ENCODE measurements at places on chromosomes 12 and 14.

- DNase-seq: no peak
Observed at GRCh38 chr14:50040401-50040775, 76.0 kb downstream of the VCPKMT start.

DNA sequence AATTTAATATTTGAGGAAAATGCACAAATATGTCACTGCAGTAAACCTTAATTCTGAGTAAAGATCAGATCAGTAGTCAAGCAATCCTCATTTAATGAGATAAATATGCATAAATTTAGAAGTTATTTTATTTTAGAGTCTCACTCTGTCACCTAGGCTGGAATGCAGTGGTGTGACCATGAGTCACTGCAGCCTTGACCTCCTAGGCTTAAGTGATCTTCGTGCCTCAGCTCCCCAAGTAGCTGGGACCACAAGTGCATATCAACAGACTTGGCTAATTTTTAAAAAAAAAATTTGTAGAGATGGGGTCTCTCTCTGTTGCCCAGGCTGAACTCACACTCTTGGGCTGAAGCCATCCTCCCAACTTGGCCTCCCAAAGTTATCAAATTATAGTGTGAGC lies 41.3 kb downstream of the LMO3 start:
- no peak for DNase-seq

DNA sequence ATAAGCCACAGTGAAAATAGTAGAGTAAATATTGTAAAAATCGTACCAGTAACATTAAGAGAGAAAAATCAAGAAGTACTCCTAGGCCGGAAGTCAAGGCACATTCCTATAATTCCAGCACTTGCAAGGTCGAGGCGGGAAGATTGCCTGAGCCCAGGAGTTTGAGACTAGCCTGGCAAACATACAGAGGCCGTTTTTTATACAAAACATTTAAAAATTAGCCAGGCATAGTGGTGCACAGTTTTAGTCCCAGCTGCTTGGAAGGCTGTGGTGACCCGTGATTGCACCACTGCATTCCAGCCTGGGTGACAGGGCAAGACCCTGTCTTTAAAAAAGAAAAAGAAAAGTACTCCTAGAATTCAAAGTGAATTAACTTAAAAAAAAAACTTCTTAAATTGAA lies 341.8 kb downstream of the C12orf50 start:
- DNase-seq: no peak

DNA sequence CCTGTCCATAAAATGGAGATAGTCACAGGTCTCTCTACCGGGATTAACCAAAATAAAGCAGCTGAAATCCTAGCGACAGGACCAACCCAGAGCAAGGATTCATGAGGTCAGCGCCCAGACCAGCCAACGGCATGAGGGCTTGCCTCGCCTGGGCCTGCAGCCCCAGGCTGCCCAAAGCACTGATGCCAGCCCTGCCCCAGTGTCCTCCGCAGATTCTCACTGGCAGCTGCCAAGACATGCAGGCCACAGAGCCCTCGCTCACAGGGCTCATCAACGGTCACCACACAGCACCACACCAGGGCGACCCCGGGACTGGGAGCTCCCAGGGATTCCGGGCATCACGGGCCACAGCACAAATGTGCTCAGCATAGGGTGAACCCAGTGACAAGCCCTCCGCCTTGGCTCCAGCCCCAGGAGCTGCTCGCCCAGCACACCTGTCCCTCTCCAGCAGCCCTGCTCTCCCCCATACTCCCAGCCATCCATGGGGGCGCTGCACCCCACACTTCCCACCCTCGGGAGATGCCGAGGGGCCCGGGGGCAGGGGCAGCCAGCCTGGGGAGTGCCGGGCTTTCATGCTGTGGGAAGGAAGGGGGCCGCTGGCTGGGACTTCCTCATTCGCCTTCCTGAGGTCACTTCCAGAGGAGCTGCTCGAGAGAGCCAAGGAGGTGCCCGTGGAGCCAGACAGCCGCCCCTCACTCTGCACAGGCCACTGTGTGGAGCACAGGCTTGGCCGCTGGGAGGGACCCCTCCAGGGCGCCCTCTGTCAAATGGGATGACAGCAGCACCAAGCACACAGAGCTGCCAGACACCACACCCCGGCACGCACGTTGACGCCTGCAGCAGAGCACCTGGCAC lies 14.1 kb downstream of the RAB35 start:
- DNase-seq: peak; percentile 51

GRCh38 chr14:30581283-30581625 lies 22.3 kb downstream of the G2E3 start:
- DNase-seq: no peak

GRCh38 chr12:124661341-124661740 lies 93.9 kb upstream of the NCOR2 start:
- no peak for DNase-seq

- no peak for DNase-seq
Observed at GRCh38 chr12:72288911-72289310, 16.7 kb downstream of the TRHDE start.

- DNase-seq: no peak
Observed at GRCh38 chr12:57012600-57013465, 3.5 kb downstream of the TAC3 start.

DNA sequence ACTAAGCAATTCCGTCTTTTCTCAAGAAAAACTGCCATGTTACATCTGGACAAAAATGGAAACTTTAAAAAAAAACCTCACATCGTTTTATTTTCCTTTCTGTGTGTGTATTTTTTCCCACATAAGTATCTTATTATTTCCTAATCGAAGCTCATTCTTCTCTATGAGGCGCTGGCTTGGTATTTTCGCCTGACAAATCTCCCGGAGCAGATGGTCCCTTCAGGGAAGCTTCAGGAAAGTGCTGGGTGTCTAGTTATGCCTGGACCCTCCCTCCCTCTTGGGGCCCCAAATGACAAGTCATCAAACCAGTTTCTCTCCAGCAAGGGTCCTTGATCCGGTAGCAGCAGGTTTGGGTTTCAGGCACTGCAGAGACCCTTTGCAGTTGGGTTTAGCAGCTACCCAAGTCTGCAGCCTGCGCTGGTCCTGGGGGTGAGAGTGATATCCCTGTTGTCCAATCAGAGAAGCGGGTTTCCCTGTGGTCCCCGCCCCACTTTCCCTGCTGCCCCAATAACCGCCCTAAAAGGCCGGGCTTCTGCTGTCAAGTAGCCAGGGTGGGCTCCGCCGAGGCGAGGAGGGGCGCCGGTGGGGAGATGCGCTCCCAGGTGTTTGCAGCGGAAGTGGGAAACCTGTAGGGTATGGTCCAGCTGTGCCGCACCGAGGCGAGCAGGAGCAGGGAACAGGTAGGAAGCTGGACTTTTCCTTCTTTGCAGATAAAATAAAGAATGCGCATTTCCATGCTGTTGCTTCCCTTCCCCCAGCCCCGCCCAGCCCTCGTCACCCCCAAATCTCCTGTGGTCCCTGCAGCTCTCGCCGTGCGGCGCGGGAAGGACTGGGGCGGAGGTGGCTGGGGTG lies at the start of gene CNTN1:
TSS of gene CNTN1 (plus strand) at position 527 of the 852 bp plus-strand sequence.
- peak; percentile 98 for DNase-seq
